RWPE1 (cell line): ENCODE measurements at places on chromosomes 1 and 21.
A peak's percentile ranks its signal among the peaks of the same experiment; 100 is the strongest.

GRCh38 chr1:109894823-109895719, 15.6 kb upstream of the CSF1 start:
- DNase-seq = no peak

GRCh38 chr1:95084317-95085176, 11.8 kb upstream of the ALG14 start:
- peak; percentile 32 for DNase-seq

DNA sequence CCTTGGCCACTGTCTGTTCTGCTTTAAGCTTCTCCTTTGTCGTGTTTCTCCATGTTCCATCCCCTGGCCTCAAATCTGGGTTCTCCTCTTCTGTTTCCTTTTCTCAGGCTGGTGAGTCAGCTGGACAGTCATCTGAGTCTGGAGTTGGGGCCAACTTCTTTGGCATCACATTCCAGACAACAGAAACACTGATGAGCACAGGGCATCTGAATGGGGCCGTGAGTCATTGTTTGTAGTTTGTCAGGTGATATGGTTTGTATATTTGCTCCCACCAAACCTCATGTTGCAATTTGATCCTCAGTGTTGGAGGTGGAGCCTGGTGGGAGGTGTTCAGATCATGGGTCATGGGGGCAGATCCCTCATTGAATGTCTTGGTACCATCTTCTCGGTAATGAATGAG, 14.3 kb upstream of the OLIG2 start:
- DNase-seq = peak; percentile 91

DNA sequence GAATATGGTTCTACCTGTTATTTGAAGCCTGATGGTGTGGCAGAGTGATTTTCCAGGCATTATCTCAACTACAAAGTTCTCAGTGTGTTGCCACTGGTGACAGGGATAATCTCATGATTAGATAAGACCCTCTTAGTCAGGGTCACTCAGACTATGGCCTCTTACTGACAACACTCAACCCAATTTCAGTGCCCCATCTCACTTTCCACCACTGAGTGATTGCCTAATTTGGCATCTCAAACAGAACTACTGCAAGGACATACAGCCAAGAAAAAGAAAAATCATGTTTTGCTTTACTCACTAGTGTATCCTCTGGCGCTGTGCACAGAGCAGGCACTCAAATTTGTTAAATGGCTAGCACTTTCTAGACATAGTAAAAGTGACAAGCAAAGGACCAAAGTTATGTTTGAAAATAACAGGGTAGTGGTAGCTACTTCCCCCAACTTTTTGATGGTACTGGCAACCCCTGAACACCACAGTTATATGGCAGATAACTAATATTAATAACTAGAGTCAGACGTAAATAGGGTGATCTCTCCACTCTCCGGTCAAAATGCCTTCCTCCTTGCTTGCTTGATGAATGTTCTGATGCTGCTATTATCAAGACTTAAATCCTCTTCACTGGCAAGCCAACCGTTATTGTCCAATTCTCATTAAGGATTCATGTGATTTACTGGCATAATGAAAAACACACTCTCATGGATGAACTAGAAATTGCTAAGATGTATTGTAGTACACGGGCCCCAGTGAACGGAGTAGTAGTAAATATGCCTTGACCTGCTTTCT, 37.1 kb upstream of the SLC30A10 start:
- DNase-seq = no peak

GRCh38 chr1:174491606-174492005, 43.8 kb downstream of the GPR52 start:
- no peak for DNase-seq

DNA sequence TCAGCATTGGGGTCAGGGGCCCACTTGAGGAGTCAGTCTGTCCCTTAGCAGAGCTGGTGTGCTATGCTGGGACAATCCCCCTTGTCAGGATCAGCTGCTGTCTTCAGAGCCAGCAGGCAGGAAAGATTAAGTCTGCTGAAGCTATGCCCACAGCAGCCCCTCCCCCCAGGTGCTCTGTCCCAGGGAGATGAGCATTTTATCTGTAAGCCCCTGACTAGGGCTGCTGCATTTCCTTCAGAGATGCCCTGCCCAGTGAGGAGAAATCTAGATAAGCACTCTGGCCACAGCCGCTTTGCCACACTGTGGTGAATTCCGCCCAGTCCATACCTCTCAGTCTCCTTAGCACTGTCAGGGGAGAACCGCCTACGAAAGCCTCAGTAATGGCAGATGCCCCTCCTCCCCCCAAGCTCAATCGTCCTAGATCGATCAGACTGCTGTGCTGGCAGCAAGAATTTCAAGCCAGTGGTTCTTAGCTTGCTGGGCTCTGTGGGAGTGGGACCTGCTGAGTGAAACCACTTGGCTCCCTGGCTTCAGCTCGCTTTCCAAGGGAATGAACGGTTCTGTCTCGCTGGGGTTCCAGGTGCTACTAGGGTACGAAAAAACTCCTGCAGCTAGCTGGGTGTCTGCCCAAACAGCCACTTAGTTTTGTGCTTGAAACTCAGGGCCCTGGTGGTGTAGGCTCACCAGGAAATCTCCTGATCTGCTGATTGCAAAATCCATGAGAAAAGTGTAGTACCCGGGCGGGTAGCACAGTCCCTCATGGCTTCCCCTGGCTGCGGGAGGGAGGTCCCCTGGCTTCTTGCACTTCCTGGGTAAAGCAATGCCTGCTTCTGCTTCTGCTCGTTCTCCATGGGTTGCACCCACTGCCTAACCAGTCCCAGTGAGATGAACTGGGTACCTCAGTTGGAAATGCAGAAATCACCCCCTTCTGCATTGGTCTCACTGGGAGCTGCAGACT, 25.1 kb upstream of the TP53BP2 start:
- DNase-seq = no peak

DNA sequence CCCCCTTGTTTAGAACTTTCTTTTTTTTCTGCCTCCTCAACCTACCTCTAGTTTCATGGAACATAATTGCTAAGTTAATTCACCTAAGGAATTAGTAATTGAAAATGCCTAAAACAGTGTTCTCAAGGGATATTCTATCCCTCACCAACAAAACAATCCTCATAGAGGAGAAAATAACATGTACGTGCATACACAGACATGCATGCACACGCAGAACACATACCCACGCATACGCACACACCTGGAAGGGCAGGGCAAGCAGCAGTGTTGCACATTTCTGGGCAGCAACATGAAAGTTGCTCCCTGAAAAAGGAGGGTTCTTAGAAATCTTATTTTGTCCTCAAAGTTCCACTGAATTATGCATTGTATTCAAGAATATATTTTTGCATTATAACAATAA, 76.6 kb downstream of the HHAT start:
- no peak for DNase-seq

DNA sequence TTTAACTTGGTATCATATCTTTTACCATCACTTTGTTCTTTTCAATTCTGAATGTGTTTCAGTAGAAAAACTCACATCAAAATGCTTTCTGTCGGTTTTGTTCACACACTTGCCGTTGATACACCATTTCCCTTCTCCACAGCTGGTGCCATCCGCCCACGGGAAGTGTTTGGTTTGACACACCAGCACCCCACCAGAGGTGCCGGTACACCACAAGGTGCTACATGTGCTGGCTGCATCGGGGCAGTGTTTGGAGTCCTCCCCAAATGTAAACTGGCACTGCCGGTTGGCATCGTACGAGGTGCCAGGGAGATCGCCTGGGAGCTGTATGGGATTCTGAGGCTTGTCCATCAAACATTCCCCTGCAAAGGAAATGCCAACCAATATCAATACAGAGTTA, 5.0 kb downstream of the ADAMTS1 start:
- DNase-seq = no peak

DNA sequence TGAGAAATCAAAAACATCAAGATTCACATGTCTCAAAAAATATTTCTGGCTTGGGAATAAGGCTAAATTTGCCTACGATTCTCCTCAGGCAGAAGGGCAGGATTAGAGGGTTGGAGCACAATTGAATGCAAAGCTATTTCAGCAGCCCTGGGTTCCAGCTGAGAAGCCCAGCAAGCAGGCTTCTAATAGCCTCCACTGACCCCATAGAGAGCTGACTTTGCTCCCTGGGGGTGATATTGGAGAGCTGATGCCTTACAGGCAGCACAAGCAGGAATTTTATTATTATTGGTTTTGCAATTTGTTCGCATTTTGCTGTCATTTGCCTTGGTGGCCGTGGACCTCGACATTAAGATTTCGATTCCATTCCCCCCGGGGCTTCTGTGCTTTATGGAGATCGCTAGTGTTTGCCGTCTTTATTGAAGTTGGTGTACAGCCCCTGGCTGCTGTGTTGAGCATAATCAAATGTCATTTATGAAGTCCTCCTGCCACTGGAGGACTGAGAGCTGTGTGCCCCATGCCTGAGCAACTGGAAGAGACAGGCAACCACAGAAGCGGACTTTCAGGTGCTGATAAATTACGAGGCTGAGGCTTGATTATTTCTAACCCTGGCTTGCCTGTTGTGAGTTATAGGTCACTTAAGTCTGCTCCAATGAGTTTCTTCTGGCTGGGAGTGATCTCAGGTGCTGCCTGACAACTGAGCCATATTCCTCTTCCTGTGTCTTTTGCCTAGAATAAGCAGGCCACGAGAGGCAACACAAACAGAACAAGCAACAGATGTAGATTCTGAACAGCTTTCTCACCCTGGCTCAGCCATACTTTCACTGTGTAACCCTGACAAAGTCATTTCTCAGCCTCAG, 518.4 kb upstream of the CAMK1G start:
- DNase-seq = no peak

GRCh38 chr1:46204406-46204742, 1.2 kb downstream of the LURAP1 start:
- no peak for DNase-seq

DNA sequence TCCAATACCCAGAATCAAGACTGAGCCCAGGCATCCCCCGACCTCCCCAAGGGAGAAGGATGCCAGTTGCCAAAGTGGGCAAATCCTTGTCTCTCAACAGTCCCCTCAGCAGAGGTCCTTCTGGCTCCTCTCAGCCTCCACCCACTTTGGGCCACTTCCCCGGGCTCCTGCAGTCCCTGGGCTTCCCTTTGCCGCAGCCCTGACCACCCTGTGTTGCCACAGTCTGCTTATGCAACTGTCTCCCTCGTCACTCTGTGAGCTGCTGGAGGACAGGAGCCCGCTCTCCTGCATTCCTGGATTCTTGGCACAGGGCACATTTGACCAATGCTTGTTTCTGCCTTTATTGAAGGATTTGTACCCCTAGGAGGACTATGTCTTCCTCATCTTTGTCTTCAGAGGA, 2.9 kb upstream of the LRP8 start:
- no peak for DNase-seq

- DNase-seq = peak; percentile 83
Measured at GRCh38 chr1:59730302-59730701, 84.4 kb upstream of the HOOK1 start.

GRCh38 chr21:43189936-43190335, 21.1 kb downstream of the CRYAA start:
- no peak for DNase-seq
